CD4-positive, alpha-beta T cell (primary cell): ENCODE measurements at places on chromosomes 11 and 22.

DNA sequence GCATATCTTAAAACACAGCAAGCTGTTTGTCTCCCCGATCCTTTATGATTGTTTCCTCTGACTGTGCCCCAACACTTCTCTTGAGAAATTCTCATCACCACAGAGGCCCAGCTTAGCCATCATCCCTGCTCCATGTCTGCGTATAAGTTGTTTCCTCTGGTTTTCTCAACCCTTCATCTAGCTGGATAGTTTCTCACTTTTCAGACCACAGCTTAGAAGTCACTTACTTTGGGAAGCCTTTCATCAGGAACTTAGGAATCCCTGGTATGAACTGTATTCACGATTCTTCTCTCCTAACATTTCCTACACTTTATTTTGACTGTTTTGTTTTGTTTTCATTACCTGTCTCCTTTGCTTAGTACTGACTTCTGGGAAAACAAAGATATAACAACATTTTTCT lies 295.2 kb downstream of the GUCY1A2 start:
- no peak for DNase-seq

- no peak for DNase-seq
These were observed 41.1 kb upstream of the NARS2 start for GRCh38 chr11:78615724-78616123.

- DNase-seq, result no peak
These were observed 157.6 kb upstream of the BLID start for GRCh38 chr11:122273476-122274191.

- no peak for DNase-seq
These were observed 252.3 kb downstream of the KIRREL3 start for GRCh38 chr11:126748100-126748791.

DNA sequence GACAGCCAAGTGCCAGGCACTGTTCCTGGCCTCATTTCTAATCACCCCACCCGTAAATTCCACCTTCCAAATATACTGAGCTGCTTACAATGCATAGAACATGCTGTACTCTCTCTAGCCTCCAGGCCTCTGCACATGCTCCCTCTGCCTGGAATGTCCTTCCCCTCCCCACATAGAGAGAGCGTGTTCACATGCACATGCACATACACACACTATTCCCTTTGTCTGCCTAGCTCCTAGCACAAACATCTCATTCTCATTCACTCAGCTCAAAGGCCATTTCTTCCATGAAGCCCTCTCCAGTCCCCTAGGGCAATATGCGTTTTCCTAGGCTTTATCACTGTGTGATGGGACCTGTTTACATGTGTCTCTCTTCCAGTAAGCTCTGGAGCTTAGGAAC lies 144.6 kb downstream of the WT1 start:
- no peak for DNase-seq

GRCh38 chr11:83601914-83602527 lies 315.9 kb upstream of the CCDC90B start:
- DNase-seq, result no peak

- DNase-seq, result no peak
These were observed 238.7 kb downstream of the FAM181B start for GRCh38 chr11:82494988-82495432.

GRCh38 chr22:22410121-22410520 lies 98.4 kb downstream of the ZNF280B start:
- peak; percentile 23 for DNase-seq

GRCh38 chr11:116343270-116343669 lies 429.5 kb downstream of the BUD13 start:
- DNase-seq, result no peak

- no peak for DNase-seq
These were observed 30.6 kb downstream of the EXPH5 start for GRCh38 chr11:108562746-108563581.

DNA sequence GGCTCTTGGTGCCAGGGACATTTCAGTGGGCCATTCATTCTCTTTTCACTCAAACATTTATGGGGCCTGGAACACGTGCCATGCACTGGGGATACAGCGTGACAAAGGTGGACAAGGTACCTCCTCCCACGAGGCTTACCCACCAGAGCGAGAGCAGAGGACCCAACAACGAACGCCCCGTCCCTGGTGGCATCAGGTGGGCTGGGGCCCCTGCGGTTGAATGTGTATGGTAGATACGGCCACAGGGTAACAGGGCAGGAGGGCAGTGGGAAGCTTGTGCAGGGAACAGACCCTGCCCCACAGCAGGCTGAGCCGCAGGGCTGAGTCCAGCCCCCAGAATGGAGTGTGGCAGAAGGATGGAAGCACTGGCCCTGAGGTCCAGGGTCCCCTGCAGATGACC lies 81.1 kb downstream of the LRRC32 start:
- no peak for DNase-seq

DNA sequence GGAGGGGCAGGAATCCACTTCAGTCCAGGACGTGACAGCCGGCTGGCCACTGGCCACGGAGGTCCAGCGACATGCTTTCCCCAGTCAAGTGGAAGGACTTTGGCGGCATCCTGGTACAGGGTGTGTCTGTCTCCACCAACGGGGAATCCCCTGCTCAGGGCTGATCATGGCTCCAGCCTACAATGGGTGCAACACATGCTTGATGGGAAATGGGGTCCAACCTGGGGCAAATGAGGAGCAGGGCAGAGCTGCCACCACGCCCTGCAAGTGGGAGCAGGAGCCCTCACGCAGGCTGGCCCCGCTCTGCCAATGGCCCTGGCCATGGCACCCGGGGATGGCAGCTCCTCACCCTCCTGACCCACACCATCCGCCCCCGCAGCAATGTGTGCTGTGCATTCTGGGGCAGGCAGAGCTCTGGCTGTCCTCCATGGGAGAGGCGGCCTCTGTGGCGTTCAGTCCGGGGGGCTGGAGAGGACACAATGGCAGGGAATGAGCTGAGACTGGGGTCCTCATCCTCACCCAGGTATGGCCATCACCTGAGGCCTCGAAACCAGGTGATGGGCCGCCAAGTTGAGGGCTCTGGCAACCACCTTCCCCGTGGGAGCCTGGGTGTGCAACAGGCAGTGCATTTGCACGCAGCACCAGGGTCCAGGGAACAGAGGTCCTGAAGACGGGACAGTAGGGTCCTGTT lies 5.8 kb upstream of the SEPTIN5 start:
- no peak for DNase-seq

- no peak for DNase-seq
These were observed 7.3 kb downstream of the CADM1 start for GRCh38 chr11:115496892-115497291.

DNA sequence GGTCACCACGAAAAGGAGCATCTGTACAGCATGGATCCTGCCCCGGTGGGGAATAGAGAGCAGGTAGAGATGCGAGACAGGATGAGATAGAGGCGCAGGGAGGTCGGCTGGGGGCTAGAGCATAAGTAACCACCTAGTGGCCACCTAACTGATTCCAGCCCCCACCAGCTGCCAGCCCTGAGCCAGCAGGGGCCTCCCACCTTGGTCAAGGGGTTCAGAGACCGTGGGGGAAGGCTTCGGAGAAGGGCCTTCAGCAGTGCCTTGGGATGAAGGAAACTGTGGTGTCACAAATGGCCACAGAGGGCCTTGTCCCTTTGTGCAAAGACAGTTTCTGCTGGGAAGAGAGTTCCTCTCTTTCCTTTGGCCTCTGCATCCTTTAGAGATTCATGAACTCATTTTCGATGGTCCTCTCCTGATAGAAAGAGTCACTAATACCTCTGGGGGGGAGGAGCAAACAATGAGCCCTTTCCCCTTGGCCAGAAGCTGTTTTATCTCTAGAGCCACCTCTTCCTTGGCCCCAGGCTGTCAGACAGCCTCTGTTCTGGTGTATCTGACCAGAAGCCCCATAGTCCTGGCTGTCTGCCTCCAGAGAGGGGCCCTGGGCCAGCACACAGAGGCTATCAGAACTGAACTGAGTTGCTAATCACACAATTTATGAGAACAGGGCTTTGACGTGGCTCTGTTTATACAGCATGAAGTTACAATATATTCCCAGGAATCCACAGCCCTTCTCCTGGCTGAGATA lies 146.0 kb downstream of the PARVA start:
- DNase-seq, result no peak

DNA sequence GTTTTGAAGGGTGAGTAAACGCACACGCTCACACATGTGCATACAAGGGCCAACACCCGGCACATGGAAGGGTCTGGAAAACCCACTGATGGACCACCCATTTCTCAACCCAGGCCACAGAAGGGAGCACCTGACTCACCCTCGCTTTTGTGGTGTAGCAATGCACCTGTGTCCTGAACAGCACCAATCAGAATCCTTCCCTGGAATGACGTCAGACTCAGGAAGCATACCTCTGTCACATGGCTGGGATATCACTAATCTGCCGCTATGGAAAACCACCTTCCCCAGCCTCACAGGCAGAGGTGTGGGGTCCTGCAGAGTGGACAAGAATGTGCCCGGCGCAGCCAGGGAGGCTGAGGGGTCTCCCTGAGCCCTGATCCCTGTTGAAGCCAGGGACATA lies 9.0 kb upstream of the OSM start:
- DNase-seq, result no peak

DNA sequence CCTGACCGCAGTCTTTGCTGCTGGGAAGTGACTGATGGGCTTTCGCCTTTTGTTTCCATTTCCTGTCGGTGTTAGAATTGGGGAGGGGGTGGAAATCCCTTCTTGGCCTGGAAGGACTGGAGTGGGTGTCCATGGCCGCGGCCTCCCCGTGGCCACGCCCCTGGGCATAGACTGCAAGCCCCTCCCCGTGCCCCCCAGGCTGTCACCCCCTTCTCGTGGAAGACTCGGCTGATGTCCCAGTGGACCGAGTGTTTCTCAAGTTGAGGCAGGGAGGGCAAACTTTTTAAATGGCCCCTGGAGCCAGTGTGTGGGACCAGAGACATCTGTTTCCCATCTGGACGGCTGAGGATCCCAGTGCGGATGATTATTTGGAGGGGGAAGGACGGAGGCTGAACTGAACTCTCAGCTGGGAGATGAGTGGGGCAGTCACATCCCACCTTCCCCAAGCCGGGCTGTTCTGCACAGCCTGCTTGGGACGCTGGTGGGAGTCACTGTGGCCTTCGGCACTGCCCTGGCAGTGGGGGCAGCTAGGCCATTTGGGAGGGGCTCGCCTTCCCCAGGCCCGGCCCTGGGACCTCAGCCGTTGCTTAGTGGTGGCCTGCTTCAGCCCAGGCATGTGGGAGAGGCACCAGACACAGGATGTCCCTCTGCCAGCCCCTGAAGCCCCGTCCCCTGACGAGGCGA lies 1.6 kb downstream of the CD81 start:
- no peak for DNase-seq

- DNase-seq, result no peak
These were observed 7.7 kb downstream of the CREB3L1 start for GRCh38 chr11:46285173-46285572.

- DNase-seq, result no peak
These were observed 9.5 kb upstream of the TSG101 start for GRCh38 chr11:18536209-18536608.

DNA sequence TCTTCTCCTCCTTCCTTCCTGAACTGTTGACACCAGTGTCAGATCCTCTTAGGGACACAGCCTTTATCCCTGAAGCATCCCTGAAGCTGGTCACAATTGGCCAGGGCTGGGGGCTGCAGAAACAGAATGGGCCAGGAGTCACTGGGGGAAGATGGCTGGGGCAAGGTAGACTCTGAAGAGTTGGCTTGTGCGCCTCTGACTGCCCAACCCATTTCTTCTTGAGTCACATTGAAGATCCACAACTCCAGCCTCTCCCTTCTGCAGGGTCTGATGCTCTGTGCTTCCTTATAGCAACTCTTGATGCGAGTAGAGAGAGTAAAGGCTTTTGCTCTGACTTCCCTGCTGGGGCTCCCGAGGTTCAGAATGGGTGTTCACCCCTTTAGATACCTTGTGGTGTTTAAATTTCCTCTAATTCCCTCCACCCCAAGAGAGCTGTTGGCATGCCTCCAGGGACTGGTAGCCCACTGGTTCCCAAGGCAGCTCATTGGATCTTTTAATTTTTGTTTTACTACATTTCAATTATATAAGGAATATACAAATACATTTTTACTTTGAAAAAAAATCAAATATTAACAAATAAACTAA lies 13.4 kb downstream of the PRDM11 start:
- no peak for DNase-seq
